Aorta (tissue), 5 donors: ENCODE measurements at places on chromosomes 16 and 17. TPM values are rescaled to one million over a fixed set of nuclear protein-coding genes. Genes with fewer than 3 reads are reported as not detected.

DNA sequence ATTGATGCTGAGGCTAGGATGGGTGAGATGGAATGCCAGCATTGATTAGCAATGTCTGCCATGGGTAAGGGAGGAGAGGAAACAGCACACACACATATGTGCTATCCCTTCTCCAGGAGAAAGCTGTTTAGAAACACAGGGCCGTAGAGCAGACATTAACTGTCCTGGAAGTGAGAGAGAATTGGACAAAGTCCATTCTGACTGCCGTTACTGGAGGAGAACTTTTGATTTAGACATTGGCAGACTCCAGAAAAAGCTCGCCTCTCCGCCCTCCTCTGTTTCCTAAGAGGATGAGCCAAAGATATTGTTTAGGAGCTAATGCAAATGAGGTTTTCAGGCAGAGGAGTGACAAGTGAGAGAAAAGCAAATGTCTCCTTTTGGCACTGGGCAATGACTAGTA lies 237.0 kb downstream of the HAPSTR1 start:
- DNase-seq = no peak

DNA sequence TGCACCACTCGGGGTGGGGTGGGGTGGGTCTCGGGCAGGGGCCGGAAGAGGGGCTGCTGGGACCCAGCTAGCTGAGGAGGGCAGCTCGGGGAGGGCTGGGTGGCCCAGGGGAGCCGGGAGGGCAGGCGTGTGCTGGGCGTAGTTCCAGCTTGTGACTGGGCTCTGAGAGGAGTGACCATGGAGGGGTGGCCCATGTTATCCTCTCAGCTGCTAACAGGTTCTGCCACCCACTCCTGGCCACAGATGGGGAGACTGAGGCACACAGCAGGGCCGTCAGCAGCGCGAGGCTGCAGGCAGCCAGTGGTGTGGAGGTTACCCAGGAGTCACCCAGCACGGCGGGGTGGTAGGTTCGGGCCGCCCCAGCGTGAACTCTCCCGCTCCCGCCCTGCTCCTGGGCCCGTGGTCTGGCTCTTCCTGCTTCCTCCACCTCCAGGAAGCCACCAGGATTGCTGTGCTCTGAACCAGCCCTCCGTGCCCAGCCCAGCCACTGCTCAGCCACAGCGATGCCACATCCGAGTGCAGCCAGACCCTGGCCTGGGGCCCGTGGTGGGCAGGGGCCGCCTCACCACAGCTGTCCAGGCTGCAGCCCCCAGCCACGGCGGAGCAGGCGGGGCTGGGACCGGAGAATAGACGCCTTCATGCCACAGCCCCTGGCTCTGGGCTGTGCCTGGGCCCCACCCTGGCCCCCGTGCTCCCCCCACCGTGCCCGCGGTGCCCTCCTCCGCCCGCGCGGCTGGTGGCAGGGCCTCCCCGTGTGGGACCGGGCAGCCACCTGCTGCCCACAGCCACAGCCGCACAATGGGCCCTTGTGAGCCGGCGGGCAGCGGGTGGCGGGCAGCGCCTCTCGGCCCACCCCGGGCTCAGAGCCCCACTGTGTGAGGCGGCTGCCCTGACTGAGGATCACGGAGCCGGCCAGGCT lies 26.3 kb upstream of the SSTR5 start:
- no peak for DNase-seq

DNA sequence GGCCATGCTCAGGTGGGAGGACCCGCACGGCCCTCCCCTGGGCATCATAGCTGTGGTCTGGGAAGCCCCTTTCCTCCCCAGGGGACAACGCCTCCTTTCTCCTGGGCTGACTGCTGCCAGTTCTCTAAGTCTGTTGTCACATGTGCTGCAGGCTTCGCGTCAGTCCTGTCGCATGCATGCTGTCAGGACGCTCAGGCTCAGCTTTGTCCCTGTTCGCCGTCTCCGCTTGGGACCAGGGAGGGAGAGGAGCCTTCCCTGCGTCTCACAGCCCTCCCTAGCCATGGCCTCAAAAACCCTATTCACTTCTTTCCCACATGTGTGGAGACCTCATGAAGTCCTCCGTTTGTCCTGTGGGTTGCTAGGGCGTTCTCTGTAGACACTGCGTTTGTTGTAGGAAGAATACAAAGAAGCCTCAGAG lies 21.4 kb downstream of the LDHD start:
- DNase-seq = no peak

GRCh38 chr17:2107506-2107905 lies 52.6 kb downstream of the HIC1 start:
- no peak for DNase-seq

- DNase-seq = no peak
Observed at GRCh38 chr17:67041531-67041930, 2.8 kb upstream of the CACNG1 start.

IFT20 gene
- 34.5 TPM for total RNA-seq

DNA sequence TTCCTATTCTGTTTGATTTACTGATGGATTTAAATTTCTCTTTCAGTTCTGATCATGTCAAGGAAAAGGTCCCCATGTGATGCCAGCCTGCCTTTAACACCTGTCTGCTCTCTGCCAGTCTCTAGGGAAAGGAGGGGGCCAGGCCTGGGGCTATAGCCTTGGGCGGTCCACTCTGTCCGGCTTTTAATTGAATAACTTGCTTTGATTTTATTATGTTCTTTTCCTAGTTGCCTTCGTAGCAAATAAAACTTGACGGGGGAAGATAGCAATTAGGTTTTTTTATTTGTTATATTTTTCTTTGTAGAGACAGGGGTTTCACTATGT lies 47.6 kb downstream of the ABAT start:
- DNase-seq = no peak

- DNase-seq = peak; percentile 46
Observed at GRCh38 chr17:80941743-80942422, 49.8 kb upstream of the CHMP6 start.
